ENCODE measurements at places on chromosomes 2 and 18. TPM values are rescaled to one million over a fixed set of nuclear protein-coding genes. Genes with fewer than 3 reads are reported as not detected.

GRCh38 chr2:221312634-221313033 is 259.5 kb downstream of the EPHA4 start:
- H3K4me1 ChIP-seq = no peaks in the 10 kb centered on the region
- no peak overlapping the region for H3K27ac ChIP-seq
- DNase-seq = no peak

- no peaks in the 10 kb centered on the region for H3K36me3 ChIP-seq
- peak overlapping the region; percentile 66 for H3K27ac ChIP-seq
- H3K4me3 ChIP-seq = no peak overlapping the region
- H3K4me1 ChIP-seq = peaks cover 61% of the 10 kb centered on the region
- no peak for DNase-seq
- no peaks in the 10 kb centered on the region for H3K27me3 ChIP-seq
These were observed 182.7 kb downstream of the PRPF40A start for GRCh38 chr2:152534460-152535135.

The PIGN gene
- total RNA-seq = 40.0 TPM

The COL5A2 gene
- 57.6 TPM for total RNA-seq
